ENCODE measurements at places on chromosomes 2 and 18.
A peak's percentile ranks its signal among the peaks of the same experiment; 100 is the strongest.

- no peak for DNase-seq
Observed at GRCh38 chr2:207224381-207224780, 58.6 kb upstream of the KLF7 start.

DNA sequence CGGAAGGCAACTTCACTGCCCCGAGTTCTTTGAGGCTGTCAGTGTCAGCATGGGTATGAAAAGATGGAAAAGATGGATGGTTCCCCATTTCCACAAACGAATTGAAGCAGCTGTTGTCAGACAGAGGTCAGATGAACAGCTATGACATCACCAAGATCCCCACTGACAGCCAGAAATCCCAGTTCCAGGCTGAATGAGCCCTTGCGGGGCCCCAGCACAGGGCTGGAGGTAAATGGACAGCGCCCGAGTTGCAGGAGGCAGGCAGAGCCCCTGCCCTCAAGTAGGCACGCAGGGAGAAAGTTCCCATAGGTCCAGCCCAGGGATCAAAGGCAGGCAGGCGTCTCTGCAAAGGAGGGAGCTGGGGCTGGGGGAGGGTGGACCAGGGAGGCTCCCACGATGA is 169.5 kb upstream of the AGAP1 start:
- DNase-seq, result no peak

- DNase-seq, result no peak
Observed at GRCh38 chr2:1995987-1996386, 251.7 kb upstream of the PXDN start.

DNA sequence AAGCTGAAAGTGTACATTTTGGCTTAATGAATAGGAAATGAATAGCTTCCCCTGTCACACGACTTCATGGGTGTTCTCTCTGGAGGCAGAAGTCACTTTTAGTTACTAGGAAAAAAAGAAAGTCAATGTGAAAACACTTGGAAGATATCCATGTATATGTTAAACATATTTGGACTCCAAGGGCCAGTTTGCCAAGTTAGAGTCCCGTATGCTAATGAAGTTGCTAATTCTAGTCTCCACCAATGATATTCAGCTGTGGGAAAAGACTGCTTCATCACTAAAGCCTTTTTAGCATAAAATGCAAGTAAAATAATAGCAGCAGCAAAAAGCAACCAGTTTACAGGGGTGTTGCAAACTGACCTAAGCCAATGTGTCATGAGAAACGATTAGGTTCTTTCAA is 108.7 kb downstream of the PLCL1 start:
- no peak for DNase-seq

DNA sequence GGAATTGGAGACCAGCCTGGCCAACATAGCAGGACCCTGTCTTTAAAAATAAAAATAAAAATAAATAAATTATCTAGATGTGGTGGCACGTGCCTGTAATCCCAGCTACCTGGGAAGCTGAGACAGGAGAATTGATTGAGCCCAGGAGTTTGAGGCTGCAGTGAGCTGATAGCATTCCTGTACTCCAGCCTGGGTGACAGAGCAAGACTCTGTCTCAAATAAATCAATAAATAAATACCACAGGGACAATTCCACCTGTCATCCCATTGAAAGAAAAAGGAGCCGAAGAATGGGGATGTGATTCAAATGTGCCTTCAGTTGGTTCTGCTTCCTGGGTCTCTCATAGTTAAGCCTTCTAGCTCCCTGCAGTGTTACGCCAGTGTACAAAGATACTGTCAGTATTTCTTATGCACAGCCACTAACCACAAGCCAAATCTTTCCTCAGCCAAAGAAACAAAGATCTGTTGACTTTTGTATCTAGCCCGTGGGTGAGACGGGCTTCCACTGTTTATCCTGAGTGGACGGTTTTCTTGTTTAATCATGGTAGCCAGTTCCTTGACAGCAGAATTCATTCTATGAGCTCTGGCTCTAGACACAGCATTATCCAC is 12.6 kb downstream of the LGALSL start:
- DNase-seq, result no peak

DNA sequence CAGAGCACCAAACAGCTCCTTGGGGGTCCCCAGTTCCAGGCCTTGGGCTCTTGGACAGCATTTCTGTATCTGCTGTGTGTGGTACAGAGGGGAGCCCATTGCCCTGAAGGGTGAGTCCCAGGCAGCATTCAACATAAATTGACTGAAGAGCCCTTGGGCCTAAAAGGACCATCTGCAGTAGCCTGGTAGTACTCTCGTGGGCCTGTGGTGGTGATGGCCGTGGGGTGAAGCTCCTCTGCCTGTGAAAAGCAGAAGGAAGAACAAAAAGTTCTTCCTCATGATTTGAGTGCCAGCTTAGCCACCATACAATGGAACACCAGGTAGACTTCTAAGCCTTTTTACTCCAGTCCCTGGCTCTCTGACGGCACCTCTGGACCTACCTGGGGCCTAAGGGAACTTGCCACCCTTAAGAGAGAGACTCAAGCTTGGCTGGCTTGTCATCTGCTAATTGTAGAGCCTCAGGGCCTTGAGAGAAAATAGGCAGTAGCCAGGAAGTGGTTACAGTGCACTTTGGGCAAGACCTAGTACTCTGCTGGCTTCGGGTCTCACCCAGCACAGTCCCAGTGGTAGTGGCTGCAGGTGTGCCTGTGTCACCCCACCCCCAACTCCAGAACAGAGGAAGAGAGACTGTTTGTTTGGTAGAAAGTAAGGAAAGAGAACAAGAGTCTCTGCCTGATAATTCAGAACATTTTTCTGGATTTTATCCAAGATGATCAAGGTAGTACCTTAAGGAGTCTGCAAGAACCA is 84.6 kb upstream of the CERS6 start:
- no peak for DNase-seq

- DNase-seq, result no peak
Observed at GRCh38 chr2:126655500-126656430, at the start of gene GYPC. Gene GYPC, plus strand, starts transcription at chr2:126656158. Its CDS starts 106 bp downstream, at chr2:126656264.

- DNase-seq, result no peak
Observed at GRCh38 chr2:98713332-98714015, 17.5 kb downstream of the MGAT4A start.

- peak; percentile 28 for DNase-seq
Observed at GRCh38 chr2:181073896-181074295, 93.5 kb downstream of the UBE2E3 start.

GRCh38 chr18:48519431-48520100 is 19.3 kb upstream of the CTIF start:
- peak; percentile 62 for DNase-seq

- DNase-seq, result no peak
Observed at GRCh38 chr2:181660181-181660580, 3.3 kb upstream of the CERKL start.

- no peak for DNase-seq
Observed at GRCh38 chr2:47594656-47595055, 188.3 kb upstream of the MSH6 start.

GRCh38 chr2:120787111-120787821 is 51.6 kb downstream of the GLI2 start:
- DNase-seq, result no peak

DNA sequence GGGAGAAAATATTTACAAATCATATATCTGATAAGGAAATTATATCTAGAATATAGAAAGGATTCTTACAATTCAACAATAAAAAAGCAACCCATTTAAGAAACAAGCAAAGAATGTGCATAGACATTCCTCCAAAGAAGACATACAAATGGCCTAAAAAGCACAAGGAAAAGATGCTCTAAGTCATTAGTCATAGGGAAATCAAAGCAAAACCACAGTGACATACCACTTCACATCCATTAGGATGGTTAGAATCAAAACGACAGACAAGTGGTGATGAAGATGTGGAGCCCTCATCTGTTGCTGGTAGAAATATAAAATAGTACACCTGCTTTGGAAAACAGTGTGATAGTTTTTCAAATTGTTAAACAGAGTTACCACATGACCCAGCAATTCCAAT is 48.2 kb downstream of the MAPRE2 start:
- DNase-seq, result no peak

- no peak for DNase-seq
Observed at GRCh38 chr2:39683022-39683699, 17.4 kb downstream of the TMEM178A start.

DNA sequence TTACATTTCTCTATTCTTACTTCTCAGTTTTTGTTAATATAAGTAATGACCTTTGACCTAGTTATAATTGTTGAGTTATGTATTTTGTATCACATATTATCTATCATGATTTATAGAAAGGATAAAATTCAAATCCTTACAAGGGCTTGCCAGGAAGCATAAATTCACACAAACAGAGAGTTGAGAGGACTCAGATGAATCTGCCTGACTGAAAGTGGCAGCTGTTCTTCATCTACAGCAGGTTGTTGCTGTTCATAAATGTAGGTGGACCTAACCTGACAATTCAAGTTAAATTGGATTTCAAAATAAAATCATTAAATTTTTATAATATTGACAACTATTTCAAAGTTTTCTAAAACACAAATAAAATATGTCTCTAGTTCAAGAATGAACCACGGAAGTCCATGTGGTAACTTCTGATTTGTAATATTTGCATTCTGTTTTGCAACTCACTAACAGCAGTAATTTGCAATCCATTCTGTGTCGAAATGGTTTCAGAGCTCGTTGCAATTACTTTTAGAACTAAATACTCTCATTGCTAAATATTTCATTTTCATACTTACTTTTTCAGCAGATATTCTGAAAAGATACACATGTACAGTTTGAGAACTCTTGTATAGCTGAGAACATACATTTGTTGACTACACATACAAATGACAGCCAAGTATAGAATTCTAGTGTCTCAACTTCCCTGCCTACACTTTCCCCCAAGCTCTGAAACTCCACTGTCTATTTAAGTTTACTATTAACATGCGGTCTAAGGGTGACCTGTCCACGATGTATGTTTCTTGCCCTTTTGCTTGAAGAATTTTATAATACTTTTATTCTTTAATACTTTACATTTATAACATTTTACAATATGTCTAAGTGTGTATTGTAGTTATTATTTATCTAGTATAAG is 25.7 kb downstream of the SCN7A start:
- peak; percentile 4 for DNase-seq

- no peak for DNase-seq
Observed at GRCh38 chr2:129912066-129912820, 67.2 kb upstream of the RAB6C start.

- peak; percentile 67 for DNase-seq
Observed at GRCh38 chr2:144801766-144802165, 281.8 kb upstream of the ZEB2 start.

DNA sequence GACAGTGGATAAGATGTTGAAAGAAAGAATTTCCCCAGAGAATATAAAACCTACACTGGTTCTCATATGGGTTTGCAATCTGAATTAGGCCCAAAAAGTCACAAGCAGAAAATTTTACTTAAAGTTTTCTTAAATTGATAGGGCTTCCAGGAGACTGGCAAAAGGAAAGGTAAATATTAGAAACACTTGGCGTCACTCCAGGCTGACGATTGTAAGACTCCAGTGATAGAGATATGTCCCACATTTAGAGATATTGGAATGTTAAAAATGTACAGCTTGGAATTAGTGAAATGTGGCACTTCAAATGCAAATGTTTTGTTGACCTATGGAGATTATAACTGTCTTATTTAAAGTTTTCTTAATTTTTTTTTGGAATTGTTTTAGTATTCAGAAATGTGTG is 14.0 kb downstream of the YIPF4 start:
- DNase-seq, result no peak

DNA sequence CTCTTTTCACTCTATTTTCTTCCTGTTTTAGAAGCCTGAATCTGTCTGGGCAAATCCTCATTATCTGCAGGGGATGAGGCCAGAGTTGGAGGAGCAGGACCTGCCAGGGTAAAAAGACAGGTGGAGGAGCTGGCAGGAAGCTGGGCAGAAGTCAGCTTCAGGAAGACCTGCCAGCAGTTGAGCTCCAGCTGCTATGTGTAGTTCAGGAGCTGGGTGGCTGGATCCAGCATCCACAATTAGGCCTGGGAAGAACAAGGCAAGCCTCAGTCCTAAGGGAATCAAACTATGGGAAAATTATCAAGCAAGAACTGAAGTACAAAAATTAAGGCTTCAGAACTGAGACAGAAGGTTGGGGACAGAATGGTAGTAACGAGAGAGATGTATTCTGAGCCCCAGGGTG is 174.0 kb downstream of the MREG start:
- no peak for DNase-seq

DNA sequence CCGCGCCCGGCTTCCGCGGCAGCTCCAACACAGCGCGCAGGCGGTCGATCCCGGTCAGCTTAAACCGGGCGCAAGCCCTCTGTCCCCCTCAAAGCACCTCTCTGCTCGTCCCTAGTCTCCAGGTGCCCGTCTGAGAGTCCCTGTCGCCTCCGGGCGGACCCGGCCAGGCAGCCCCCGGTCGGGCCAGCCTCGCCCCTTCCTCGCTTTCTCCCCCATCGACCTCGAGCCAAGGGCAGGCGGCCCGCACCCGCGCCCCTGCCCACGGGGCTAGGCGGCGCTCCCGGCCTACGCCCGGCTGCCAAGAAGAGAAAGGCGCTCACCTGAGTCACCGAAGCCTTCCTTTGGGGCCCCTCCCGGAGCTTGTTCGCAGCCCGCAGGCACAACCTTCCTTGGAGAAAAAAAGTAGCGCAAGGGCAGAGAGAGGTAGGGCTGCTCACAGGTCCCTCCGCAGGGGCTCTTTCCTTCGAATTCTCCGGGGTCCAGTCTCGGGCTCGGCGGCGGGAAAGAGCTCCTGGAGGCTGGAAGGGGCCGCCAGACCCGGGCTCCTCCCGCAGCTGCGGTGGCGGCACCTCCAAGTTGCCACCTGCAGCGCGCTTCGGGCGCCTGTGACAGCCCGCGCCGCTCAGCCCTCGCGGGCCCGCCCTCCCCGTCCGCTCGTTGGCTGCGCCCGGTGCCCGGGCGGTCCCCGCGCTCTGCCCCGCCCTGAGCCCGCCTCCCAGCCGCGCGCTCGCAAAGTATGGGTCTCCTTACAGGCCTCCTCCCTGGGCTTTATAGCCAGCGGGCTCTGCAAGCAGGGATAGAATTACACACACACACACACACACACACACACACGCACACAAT is 86.5 kb upstream of the EPB41L3 start:
- DNase-seq, result peak; percentile 13

- DNase-seq, result no peak
Observed at GRCh38 chr2:24158131-24158530, 16.7 kb upstream of the FAM228A start.

- DNase-seq, result no peak
Observed at GRCh38 chr2:36800381-36800780, 103.9 kb downstream of the VIT start.

DNA sequence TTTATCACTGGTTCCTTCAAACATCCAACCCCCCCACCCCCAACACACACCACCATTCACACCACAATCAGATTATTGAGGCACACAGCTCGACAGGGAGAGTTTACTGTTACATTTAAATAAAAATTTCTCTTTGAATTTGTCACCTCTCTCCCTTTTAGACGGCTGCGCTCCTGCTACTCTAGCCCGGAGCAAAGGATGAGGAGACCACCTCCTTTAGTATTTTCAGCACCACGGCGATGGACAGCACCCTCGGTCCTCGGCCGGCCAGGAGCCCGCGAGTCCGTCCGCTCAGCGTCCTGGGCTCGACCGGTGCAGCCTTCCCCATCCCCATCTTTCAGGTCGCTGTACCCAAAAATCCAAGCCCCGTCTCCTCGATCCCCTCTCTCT is 892 bp downstream of the CELF4 start:
- DNase-seq, result peak; percentile 13

DNA sequence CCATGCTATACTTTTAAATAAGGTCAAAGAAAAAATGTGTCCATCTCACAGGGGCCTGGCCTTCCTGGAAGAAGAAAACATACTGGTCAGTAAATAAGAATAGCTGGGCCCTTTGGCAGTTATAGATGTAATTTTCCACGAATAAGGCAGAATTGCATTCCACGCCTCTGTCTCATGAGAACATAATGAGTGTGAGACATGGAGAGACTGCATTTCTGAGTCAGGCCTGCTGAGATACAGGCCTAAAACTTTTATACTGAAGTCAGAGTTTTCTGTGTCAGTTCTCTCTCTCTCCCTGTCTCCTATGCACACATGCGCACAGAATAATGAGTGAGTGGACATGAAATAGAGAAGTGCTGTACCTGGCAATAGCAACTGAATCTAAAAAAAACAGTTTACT is 20.4 kb upstream of the IL1R1 start:
- DNase-seq, result peak; percentile 76
